BJ (cell line): ENCODE measurements at places on chromosomes 6 and 20.

DNA sequence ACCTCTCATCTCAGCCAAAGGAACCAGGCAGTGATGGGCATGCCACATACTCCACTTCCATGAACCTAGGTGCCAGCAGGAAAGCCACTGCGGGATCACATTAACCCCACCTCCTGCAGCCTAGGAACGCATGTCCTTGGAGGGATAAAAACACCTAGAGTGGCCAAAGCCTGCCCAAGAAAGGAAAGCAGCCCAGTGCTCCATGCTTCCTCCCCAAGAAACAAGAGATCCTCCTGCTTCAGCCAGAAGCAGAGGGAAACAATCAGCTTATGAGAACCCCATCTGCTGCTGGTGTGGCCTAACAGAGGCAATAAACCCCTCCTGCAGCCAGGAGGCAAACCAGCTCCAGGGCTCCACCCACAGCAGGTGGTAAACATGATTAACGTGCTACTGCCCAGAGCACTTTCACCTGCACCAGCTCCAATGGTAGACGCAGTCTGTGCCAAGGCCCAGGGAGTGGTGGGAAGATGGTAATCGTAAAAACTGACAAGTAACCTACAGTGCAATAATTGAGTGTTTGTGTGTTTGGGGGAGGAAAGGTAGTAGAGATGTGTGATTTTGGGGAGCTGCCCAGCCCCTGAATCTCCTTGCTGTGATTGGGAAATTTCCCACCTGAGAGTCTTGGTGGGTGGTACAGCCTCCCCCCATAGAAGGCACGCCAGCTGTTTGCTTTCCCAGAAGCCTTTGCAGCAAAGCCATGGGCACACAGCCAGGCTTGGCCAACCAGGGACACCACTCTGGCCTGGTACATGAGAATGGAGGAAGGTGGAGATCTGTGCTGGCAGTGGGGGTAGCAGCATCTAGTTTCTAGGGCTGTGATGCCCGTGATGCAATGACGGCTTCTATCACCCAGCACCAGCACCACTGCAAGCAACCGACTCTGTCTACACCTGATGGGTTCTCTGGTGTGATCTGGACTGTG lies 50.6 kb upstream of the TBC1D7 start:
- DNase-seq = no peak

DNA sequence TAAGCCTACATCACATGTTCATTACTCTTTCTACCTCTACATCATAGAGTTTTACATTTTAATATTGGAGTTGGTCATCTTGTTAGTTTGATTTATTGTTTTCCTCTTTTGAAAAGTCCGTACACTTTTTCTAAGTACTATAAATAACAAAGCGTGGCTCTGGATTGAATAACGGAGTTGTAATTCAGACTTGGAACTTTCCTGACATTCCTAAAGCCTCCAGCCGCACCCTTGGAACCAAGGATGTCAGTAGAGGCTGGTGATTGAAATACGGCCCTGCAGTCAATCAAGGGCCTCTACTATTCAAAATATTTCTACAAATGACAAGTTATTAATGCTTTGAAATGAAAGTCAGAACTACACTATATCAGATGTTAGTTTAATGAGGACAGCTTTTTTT lies 301.9 kb upstream of the TBX18 start:
- DNase-seq = no peak

- no peak for DNase-seq
Observed at GRCh38 chr6:17808609-17809008, 101.9 kb upstream of the NUP153 start.

- no peak for DNase-seq
Observed at GRCh38 chr6:24355393-24355792, 2.5 kb downstream of the DCDC2 start.

DNA sequence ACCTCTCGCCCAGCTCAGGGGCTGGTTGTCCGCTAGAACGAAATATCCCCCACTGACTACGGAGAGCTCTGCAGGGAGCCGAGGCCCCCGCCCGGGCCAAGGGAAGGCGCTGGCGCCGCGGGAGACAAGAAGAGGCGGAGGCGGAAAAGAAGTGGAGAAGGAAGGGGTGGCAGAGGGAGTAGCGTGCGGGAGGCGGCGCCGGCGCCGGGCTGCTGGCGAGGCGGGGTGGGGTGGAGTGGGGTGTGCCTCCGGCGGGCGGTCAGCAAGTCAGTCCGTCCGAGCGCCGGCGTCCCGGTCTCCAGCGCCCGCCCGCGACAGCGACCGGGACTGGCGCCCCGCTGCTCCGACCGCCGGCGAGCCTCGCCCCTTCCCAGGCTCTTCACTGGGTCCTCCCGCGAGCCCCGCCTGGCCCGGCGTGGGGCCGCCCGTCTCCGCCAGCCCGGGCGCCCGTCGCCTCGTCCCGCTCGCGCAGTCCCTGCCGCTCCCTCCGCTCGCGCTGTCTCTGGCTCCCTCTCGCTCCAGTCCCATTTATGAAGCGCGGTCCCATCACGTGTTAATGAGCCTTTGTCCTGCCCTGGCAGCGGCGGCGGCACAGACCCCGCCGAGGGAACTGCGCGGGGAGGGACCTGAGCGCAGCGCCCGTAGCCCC lies at the start of gene CNR1:
Gene CNR1, minus strand, starts transcription at position 504 of the 649 bp plus-strand sequence. CDS start 21,073 bp downstream, outside the sequence.
- no peak for DNase-seq

- no peak for DNase-seq
Observed at GRCh38 chr6:146875927-146876270, 277.1 kb downstream of the ADGB start.

GRCh38 chr6:85948481-85948880 lies 305.8 kb upstream of the SYNCRIP start:
- no peak for DNase-seq

- no peak for DNase-seq
Observed at GRCh38 chr6:139330306-139330705, 38.5 kb upstream of the TXLNB start.

GRCh38 chr20:48583801-48584200 lies 244.0 kb downstream of the PREX1 start:
- no peak for DNase-seq

DNA sequence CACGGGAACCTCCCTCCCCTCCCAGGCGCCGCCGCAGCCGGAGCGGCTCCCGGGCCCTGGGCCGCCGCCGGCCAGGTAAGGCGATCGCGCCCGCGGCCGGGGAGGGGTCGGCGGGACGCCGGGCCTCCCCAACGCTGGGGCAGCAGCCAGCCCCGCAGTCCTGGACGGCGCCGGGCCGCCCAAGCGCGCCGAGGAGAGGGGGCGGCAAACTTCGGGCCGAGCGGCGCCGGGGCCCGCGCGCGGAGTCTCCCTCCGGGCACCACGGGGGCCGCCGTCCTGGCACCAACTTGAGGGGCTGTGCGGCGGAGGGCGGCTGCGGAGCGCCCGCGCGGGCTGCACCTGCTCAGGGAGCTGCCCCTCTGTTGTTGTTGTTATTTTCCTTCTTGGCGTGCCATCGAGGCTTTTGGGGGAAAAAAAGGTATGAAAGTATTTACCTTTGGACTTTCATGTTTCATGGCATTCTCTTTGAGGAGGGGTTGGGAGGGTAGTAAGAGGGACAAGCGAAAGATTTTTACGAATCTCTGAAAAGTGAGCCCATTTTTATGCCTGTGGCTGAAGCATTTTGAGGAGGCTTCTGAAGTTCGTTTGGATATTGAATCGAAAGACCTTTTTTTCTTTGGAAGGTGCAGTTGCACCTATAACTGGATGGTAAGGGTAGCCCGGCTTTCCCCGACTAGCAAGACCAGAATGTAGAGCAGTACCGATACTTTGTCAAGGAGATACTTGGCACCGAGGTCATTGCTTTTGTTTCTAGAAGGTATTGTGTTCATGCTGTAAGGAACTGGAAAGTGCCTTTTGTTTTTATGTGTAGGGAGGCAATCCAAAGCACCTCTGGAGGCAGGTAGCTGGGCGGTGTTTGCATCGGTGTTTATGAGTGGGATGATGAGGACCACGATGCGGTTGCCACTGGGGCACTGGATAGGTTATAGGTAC lies at the start of gene RNF182:
Gene RNF182, plus strand, starts transcription at position 4 of the 933 bp plus-strand sequence. CDS start 52,168 bp downstream, outside the sequence.
- DNase-seq = no peak

DNA sequence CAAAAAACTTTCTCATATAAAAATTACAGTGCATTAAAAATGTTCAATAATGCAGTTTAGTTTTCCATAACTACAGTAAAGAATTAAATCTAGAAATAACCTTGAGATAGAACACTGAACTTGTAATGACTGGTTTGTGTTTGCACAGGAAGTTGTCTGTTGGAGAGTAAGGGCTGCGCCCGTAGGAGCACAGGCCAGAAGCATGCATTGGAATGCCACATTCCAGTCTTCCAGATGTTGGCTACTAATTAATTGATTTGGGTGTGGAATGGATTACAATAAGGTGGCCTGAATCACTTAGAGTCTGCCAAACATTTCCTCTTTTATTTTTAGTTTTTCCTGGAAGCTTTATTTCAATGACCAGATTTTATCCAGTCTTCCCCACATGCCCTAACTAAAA lies 582.6 kb upstream of the MMS22L start:
- DNase-seq = no peak

GRCh38 chr6:15066089-15066758 lies 179.6 kb upstream of the JARID2 start:
- no peak for DNase-seq

DNA sequence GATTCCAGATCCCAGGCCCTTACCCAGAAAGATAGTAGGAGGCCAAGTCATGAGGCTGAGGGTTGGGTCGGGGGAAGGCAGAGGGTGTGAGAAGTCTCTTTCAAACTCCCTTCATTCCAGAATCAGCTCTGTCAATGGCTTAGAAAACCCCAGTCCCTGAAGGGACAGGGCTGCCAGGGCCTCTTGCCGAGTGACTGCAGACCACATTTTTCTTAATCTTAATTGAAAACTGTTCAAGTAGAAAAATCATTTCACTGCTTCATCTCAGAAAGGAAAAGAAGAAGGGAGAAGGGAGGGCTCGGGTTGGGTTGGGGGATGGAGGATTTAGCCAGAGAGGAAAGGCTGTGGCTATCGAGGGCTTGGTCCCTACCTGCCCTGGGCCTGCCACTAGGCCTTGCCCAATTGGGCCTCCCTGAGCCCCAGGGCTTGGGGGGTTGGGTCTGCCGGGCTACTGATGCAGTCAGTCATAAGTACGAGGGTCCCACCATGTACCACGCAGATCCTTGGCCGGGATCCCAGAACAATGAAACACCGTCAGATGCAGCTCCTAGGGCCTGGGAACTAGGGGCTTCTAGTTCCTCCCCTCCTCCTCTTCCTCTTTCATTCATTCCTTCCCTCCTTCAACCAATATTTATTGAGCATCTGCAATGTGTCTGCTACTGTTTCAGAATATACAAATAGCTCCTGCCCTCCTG lies 44.0 kb upstream of the CTNNBL1 start:
- no peak for DNase-seq

DNA sequence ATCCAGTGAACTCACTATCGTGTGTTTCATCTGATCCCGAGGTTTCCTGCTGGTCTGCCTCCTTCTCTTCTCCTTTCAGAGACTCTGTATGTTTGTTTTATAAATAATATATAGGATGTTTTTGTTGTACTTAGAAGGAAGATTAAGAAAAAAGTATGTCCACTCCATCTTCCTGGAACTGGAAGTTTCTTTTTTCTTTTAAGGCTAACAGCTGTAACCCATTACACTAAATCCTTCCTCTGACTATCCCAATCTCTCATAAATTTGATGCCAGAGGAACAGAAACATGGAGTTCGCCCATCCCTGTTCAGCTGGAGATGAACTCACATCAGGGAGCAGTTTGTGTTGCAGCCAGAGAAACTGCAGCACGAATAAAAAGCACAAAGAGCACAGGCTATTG lies 20.7 kb downstream of the RIPK1 start:
- DNase-seq = peak; percentile 27

DNA sequence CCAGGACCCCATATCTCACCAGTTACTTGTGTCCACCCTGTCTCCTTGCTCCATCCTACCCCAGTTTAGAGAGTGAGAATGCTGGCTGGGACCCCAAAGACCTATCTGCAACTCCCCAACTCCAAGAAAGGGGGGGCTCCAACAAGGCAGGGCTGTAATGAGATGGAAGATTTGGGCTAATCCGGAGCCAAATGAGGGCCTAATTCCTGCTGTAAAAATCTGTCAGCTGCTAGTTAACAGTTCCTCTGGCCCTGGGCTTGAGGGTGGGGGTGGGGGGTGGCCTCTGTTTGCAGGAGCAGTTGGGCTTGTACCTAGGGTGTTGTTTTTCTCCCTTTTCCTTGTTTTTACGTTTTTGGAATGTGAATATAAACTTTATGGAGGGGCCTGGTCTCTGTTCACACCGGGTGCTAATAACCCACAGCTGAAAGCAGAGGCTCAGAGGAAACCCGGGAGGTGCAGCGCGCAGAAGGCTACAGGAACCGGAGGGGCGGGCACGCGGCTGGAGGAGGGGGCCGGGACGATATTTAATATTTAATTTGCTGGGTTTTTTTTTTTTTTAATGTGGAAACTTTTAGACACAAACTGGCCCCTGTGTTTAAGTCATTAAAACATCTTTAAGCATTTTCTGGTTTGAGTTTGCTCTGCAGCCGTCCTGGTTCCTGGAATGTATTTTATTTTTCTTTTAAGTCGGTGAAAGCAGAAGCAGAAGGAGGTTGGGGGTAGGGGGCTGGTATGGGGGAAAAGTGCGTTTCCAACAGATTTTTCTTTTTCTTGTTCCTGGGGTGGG lies 70.7 kb downstream of the NCR2 start:
- DNase-seq = no peak

- DNase-seq = no peak
Observed at GRCh38 chr6:159804504-159804903, 4.4 kb downstream of the PNLDC1 start.

- no peak for DNase-seq
Observed at GRCh38 chr6:108661982-108662381, 101.3 kb downstream of the FOXO3 start.

GRCh38 chr20:58788896-58789544 lies 61.7 kb downstream of the GNAS-AS1 start:
- DNase-seq = no peak

- no peak for DNase-seq
Observed at GRCh38 chr6:14787677-14788076, 458.2 kb upstream of the JARID2 start.

GRCh38 chr20:54063992-54064676 lies 6.3 kb downstream of the BCAS1 start:
- no peak for DNase-seq

DNA sequence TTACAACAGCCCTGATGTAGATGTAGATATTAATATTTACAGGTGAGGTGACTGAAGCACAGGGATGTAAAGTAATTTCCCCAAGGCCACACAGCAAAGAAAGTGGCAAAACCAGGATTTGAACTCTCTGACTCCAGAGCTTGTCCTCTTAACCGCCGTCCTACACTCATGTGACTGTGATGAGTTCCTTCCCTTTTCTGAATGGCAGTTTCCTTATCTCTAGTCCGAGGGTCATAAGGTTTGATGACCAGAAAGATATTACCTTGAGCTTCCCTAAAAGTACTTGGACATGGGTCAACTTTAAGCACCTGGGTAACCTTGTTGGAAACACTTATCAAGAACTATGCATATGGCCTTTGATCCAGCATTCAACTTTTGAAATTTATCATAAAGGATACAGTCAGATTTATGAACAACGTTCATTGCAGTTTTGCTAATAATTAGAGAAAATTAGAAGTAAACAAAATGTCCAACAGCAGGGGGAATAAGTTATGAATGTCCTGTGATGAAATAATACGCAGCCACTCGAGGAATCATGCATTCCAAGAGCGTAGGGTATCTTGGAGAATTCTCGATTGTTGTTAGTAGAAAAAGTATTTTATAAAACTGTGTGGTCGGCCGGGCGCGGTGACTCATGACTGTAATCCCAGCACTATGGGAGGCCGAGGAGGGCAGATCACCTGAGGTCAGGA lies 2.3 kb upstream of the TLDC2 start:
- DNase-seq = no peak
